ENCODE measurements at places on chromosomes 1 and 21.

GRCh38 chr1:18537386-18538306, 56.9 kb downstream of the KLHDC7A start:
- no peak for DNase-seq

GRCh38 chr1:206568256-206568655, 44.0 kb downstream of the EIF2D start:
- no peak for DNase-seq

DNA sequence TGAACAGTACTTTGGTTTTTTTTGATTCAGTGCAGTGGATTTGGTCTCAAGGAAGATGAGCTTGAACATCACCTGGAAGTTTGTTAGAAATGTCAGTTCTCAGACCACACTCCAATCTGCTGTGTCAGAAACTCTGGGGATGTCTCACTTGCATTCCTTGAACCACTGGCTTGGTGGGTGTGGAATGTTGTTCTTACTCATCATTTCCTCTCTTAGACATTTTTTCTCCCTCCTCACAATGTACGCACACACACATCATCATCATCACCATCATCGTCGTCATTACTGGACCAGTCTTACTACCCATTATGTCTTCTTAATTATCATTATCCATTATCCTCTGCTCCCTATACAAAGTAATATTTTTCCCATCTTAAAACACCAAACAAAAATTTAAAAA, 91.9 kb upstream of the KCNK2 start:
- no peak for DNase-seq

DNA sequence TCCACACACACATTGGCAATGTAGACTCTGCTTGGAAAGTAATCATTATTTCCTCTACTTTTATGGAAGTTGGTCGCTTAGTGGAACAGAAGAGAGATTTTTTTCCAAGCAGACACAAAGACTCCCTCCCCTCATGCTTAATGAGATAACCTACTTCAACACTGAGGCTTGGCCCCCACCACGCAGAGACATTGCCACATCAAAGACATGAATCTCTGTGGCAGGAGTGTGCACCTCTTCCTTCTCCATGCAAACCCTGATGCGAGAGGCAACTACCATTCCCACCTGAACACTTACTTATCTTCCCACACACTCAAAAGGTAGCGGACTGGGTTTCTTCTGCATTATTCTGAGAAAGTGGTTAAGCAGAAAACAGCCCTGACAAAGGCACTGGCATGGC, 37.3 kb upstream of the LPAR3 start:
- no peak for DNase-seq

- DNase-seq = no peak
Observed at GRCh38 chr21:35643176-35643575, 417.1 kb downstream of the SETD4 start.

DNA sequence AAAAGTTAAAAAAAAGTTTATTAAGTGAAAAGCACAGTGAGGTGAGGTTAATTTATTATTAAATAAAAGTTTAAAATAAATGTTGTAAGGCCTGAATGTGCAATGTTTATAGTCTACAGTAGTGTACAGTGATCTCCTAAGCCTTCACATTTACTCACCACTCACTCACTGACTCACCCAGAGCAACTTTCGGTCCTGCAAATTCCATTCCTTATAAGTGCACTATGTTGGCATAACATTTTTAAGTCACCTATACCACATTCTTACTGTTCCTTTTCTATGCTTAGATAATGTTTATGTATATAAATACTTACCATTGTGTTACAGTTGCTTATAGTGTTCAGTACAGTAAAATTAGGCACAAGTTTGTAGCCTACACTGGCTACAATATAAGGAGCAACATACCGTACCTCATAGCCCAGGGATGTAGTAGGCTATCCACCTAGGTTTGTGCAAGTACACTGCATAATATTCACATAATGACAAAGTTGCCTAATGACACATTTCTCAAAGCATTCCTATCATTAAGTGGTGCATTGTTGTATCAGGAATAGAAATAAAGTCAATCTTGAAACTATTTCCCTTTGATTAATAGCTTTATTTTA, 426.5 kb upstream of the BRINP3 start:
- no peak for DNase-seq

GRCh38 chr21:18155508-18156193, 89.0 kb upstream of the CHODL start:
- peak; percentile 14 for DNase-seq

DNA sequence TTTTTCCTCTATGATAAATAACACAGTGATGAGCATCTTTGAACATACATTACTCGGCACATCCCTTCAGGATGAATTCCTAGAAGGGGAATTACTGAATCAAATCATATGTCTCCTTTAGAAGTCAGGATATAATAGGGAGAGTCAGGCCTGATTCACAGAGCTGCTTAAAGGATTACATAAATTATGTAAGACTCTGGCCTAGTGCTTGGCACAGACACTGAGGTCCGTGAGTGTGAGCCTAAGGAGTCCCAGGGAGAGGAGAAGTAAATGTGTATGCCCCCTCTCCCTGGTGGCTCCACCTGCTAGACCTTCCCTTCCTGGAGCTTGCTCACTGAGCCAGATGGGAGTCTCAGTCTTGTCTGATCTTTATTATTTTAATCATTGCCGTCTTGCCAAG, 8.6 kb upstream of the FOXE3 start:
- no peak for DNase-seq

GRCh38 chr1:71967670-71968069, 314.7 kb downstream of the NEGR1 start:
- DNase-seq = peak; percentile 19

GRCh38 chr1:48830715-48831114, 54.0 kb upstream of the BEND5 start:
- DNase-seq = no peak

DNA sequence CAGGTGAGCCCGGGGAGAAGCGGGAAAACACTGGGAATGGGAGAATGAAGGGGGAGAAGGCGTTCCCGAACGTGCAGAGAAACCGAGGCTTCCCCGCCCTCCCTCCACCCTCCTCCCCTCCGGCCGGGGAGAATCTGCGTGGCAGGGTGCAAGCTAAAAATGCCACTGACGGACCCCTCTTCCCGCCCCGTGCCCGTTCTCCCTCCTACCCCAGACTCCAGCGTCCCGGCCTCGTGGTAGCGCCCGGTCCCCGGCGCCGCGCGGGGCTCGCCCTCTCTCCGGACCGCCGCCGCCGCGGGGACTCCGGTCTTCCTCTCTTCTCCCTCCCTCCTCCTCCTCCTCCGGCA, 81.6 kb upstream of the AK4 start:
- no peak for DNase-seq

GRCh38 chr1:183515002-183515689, 42.8 kb downstream of the SMG7 start:
- no peak for DNase-seq

DNA sequence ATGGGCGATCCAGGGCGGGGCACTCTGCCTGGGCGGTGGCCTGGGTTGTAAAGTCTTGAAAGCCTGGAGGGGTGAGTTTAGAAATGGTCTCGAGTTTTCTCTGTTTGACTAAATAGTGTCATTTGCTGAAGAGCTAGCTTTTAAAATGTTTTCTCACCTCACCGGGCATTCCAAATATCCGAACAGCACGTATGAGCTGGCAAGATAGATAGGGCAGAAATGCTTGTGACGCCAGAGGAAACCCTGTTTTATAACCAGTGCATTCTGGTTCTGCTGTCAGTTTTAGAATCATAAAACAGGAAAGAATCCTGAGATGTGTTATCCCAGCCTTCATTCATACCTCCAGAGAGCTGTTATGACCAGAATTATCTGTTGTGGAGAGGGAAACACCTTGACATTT, 725 bp downstream of the RTCA start:
- peak; percentile 28 for DNase-seq

DNA sequence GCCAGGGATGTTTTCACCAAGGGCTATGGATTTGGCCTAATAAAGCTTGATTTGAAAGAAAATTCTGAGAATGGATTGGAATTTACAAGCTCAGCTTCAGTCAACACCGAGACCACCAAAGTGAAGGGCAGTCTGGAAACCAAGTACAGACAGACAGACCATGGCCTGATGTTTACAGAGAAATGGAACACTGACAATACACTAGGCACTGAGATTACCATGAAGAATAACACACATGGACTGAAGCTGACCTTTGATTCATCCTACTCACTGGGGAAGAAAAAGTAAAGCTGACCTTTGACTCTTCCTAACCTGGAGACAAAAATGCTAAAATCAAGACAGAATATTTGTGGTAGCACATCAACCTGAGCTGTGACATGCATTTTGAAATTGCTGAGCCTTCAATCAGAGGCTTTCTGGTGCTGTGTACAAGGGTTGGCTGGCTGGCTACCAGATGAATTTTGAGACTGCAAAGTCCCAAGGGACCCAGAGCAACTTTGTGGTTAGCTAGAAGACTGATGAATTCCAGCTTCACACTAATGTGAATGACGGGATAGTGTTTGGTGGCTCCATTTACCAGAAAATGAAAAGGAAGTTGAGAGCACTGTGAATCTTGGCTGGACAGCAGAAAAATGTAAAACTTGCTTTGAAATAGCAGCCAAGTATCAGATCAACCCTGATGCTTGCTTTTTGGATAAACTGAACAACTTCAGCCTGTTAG, 190.4 kb upstream of the KCTD3 start:
- DNase-seq = no peak

- DNase-seq = no peak
Observed at GRCh38 chr1:47332779-47333577, 612 bp upstream of the CMPK1 start.

DNA sequence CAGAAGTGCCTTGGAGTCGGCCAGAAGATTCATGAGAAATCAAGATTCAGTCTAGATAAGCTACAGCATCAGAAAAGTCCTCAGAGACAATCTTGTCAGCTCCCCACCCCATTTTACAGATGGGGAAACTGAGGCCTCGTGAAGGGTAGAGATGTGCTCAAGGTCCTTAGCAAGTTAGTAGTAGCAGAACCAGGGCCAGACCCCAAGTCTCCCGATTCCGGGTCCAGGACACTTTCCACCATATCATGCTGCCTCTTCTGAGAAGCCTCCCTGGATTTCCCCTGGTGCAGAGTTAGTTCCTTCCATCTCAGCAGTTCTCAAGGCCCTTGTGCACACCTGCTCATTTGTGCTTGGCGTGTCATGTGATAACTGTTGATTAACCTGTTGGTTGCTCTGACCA, 91.5 kb upstream of the ACTL8 start:
- no peak for DNase-seq

- no peak for DNase-seq
Observed at GRCh38 chr1:247110627-247111258, 6.6 kb upstream of the ZNF669 start.

DNA sequence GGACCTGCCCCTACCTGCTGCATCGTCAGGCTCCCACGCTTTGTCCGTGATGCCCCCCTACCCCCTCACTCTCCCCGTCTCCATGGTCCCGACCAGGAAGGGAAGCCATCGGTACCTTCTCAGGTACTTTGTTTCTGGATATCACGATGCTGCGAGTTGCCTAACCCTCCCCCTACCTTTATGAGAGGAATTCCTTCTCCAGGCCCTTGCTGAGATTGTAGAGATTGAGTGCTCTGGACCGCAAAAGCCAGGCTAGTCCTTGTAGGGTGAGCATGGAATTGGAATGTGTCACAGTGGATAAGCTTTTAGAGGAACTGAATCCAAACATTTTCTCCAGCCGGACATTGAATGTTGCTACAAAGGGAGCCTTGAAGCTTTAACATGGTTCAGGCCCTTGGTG, 8.9 kb downstream of the SPATA46 start:
- no peak for DNase-seq

GRCh38 chr1:36941316-36941978, 92.9 kb downstream of the GRIK3 start:
- DNase-seq = no peak

DNA sequence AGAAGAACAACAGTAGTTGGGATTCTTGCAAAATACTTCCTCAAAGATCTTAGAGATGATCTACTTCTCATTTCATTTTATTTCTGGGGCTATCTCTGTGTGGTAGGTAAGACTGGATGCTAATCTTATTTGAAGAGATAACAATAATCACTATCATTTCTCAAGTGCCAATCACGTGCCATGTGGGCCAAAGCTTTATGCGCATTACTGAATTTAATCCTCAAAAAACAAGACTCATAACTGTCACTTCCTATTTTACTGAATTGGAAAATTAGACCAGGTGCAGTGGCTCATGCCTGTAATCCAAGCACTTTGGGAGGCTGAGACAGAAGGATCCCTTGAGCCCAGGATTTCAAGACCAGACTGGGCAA, 121.7 kb downstream of the KCNN3 start:
- DNase-seq = no peak

- DNase-seq = no peak
Observed at GRCh38 chr1:57632401-57632800, 208.5 kb upstream of the DAB1 start.

- DNase-seq = no peak
Observed at GRCh38 chr1:204335085-204335484, 24.6 kb downstream of the PLEKHA6 start.

GRCh38 chr1:178723546-178723945, 1.5 kb upstream of the RALGPS2 start:
- DNase-seq = no peak

GRCh38 chr1:171266930-171267329, 18.6 kb downstream of the FMO1 start:
- DNase-seq = no peak

- DNase-seq = no peak
Observed at GRCh38 chr1:167460836-167461235, 57.5 kb downstream of the CD247 start.

DNA sequence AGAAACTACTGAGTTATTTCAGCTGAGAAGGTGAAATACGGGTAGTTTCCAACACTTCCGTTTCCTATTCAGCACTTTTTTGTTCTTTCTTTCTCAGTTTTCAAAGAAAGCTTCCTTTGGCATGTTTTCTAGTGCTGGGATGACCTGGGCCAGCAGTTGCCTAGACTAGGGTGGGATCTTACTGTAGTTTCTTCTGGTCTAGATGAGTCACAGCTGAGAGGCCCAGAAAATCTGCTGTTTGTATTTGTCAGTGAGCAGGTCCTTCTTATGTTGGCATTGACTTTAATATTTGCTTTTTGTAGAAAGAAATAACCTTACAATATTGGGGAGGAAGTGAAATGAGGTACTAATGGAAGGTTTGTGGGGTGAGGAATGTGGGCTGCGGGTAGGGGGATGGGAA, 22.2 kb downstream of the C1orf21 start:
- no peak for DNase-seq

DNA sequence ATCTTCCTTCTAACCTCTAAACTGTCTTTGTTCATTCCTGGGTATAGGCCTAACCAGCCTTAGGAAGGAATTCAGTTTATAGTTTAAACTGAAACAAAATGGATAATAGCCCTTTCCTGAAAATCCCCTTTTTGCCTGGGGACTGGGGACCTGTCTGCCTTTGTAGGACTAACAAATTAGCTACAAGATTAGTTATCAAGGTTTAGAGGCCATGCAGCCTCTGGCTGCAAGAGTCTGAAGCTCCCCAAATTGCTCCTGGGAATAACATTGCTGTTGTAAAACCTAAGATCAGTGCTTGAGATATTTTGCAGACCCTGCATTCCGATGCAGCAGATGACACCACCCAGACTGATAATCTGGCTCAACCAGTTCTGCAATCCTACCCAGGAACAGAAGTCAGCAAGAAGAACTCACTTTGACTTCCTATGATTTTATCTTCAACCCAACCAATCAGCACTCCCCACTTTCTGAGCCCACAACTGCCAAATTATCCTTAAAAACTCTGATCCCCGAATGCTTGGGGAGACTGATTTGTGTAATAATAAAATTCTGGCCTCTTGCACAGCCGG, 96.6 kb upstream of the ETV3 start:
- no peak for DNase-seq

Measured in GM12865 (cell line).